ENCODE measurements at places on chromosomes 2 and 18.

GRCh38 chr2:11752906-11753305 lies 6.5 kb downstream of the LPIN1 start:
- DNase-seq: no peak

GRCh38 chr2:31992025-31992579 lies 18.7 kb downstream of the MEMO1 start:
- DNase-seq: no peak

GRCh38 chr18:73663581-73663980 lies 484.1 kb downstream of the FBXO15 start:
- no peak for DNase-seq

DNA sequence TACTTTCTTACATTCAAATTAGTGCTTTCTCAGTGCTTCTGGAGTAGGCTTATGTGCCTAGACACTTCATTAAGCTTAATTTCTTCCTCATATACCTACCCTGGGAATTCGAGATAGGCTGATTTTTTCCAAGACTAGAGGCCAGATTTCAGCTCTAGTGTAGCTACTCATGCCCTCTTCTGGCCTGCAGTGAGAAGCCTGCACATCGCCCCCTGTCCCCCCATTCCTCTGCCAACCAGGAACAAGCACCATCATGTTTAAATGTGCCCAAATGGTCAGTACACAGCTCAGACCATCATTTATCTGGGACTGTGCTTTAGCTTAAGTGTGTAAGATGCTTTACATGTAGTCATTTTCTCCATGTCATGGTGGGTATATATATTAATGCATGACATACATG lies 1218.8 kb upstream of the LRRTM1 start:
- no peak for DNase-seq

- no peak for DNase-seq
Measured at GRCh38 chr18:76161983-76162382, 333.1 kb downstream of the ZNF516 start.

DNA sequence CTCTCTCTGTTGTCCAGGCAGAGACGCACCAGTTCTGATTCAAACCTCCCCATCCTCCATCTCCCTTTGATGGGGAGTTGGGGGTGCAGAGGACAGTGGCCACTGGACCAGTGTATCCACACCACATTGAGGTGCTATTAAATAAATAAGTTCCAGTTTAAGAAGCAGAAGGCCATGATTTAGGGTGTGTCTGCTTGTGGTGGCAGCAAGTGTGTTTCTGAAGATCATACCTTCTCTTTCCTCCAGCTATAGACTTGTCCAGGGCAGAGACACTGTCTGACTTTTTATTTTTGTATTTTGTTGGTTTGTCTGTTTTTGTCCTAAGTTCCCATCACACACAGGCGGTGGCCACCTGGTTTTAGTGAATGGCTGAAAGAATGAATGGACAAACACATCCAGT lies 16.5 kb upstream of the INO80C start:
- no peak for DNase-seq

DNA sequence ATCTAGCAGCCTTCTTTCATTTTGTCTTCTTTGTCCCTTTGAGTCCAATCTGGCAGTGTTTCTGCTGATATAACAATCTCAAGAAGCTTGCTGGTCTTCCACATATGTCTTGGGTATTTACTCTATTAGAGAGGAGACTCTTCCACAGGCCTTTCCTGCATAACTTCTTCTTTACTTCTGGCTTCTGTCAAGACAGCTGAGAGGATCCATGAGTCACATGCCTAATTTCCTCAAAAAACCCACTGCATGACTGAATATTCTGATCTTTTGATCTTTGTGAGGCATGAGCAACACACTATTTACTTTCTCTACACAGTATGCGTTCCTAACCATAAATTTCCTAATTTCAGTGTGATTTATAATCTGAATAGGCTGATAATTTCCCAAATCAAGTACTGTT lies 5.1 kb upstream of the DCC start:
- DNase-seq: no peak

- DNase-seq: no peak
Measured at GRCh38 chr2:29220506-29221270, 105.5 kb downstream of the CLIP4 start.

GRCh38 chr2:26668856-26669750 lies 23.4 kb upstream of the KCNK3 start:
- no peak for DNase-seq

- no peak for DNase-seq
Measured at GRCh38 chr2:120963997-120964705, 228.5 kb downstream of the GLI2 start.

DNA sequence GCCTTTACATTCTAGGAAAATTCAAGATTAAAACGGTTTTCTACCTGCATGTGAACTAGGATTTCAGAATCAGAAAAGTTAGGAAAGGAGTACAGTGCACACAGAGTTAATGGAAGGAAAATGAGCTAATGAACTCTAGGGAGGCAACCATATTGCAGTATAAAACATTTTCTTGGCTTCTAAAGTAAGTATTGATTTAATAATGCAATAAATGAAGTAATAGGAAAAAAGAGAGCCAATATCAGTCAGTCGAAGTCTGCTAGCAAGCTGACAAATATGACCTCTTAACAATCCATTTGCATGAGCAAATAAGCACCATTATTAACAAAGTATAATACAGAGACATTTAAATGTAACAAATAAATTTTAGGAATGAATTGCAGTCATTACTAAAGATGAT lies 80.2 kb upstream of the COL3A1 start:
- DNase-seq: no peak

- DNase-seq: no peak
Measured at GRCh38 chr18:22591222-22591621, 173.5 kb upstream of the CTAGE1 start.

DNA sequence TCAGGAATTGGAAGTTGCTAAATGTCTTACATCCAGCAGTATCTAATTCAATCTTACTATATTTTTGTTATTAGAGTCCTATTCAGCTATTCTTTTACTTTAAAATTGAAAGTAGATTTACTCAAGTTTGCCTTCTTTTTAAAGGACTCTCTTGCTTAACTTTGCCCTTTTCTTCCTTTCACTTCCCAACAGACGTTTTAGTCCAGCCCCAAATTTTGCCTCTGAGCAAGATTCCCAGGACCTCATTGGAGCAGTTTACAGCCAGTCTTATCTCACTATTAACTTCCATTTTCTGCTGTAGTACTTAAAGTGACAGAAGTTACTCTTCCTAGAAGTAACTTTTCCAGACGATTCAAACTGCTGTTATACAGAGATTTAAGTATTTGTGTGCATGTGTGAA lies 1.7 kb upstream of the PRKD3 start:
- DNase-seq: no peak

- no peak for DNase-seq
Measured at GRCh38 chr2:129877795-129878775, 101.4 kb upstream of the RAB6C start.

Measured in CD4-positive, alpha-beta T cell treated with Interleukin-12 subunit alpha and Interleukin-12 subunit beta, for 1 hour (primary cell).